ENCODE measurements at places on chromosomes 1 and 21. TPM values are rescaled to one million over a fixed set of nuclear protein-coding genes. Genes with fewer than 3 reads are reported as not detected.

Gene SPRR2G
- not detected for total RNA-seq

Gene SH2D5
- not detected for total RNA-seq

Gene ADORA3
- total RNA-seq: 10.3 TPM

Gene JAM2
- total RNA-seq: 36.2 TPM

Gene OVAAL
- total RNA-seq: not detected

Gene CASZ1
- 47.5 TPM for total RNA-seq

Gene DCDC2B
- 3.2 TPM for total RNA-seq

Gene GNG12
- total RNA-seq: 43.3 TPM

Gene HSD3B2
- not detected for total RNA-seq

Gene SPRR1A
- not detected for total RNA-seq

Gene LCE1A
- not detected for total RNA-seq

Gene CLDN17
- total RNA-seq: not detected

Gene YOD1
- 7.9 TPM for total RNA-seq

Gene TRABD2B
- total RNA-seq: 1.8 TPM

Gene LCE1D
- total RNA-seq: not detected

Gene HUNK
- total RNA-seq: 1.9 TPM

Gene MIB2
- total RNA-seq: 82.5 TPM

Gene GTF2B
- 26.0 TPM for total RNA-seq

Gene TSHB
- not detected for total RNA-seq

Gene GUCA2A
- total RNA-seq: not detected

Gene DENND2D
- total RNA-seq: 113 TPM

Gene GJA8
- total RNA-seq: not detected

Gene TNFRSF14
- total RNA-seq: 152 TPM

Gene CRP
- not detected for total RNA-seq

Gene ZNF695
- not detected for total RNA-seq

Gene FALEC
- not detected for total RNA-seq

Gene ITPKB
- total RNA-seq: 42.3 TPM

Gene EPHA2
- total RNA-seq: 20.4 TPM

Gene RBP7
- total RNA-seq: 8.5 TPM
